Anterior cingulate cortex (tissue), 58 donors: ENCODE measurements at places on chromosomes 6 and 20.

DNA sequence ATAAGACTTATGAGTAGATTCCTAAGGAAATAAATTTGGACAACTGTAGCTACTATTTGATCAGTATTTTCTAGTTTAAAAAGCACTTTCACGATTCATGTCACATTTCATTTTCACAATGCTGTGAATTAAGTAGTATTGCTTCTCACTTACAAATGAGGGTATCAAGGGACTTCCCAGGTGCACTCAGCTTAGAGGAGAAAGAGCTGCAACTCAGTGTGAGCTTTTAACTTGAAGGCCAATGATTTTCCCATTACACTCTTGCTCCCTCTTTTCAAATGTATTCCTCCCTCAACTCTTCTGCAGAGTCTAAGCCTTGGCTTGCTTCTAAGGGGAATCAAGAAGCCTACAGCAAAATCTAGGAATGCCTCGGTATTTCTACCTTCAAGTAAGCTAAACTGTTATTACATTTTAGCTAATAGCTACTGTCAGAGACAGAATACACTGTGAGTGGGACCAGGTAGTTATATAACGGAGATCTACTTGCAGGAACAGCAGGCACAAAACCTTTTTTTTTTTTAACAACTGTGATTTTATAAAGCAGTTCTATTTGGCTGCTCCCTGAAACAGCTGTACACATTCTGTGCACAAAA, 339.0 kb downstream of the SYNE1 start:
- DNase-seq: no peak

- DNase-seq: no peak
These were observed 571.6 kb upstream of the GJE1 start for GRCh38 chr6:141561154-141561553.

DNA sequence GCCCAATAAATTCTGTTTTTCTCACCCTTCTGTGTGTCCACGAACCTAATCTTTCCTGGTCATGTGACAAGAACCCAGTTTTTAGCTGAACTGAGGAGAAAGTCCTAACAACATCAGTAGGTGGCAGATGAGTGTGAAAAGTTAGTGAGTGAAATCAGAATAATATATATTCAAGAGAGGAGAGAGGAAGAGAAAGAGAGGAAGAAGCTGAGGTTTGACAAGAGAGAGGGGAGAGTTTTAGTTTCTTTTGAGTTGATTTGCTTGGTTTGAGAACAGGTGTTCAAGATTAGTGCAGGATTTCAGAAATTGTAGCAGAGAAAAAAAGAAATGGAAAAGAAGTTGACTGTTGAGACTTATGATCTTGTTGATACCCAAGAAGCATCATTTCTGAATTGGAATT, 930.5 kb upstream of the FLRT3 start:
- no peak for DNase-seq

DNA sequence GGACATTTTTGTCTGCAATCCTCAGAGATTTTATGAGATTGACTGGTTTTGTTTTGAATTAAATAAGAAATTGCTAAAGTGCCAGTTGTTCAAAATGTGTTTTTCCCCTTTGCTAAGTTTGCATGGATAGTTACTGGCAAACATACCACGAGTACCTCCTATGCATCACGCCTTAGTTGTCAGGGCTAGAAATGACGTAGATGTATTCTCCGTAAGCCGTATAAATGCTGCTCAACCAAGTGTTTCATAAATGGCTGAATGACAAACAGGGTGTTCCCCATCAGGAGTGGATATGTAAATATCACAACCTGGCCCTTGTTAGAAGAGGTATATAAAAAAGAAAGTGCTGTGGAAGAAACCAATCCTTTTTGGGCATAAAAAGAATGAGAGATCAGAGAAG, 341.1 kb upstream of the ZFP64 start:
- no peak for DNase-seq
